Stimulated activated CD4-positive, alpha-beta T cell treated with anti-CD3 and anti-CD28 coated beads, Interleukin-1b, Interleukin-23, amount 100 ng/mL, for 1 hour (primary cell): ENCODE measurements at places on chromosomes 4 and X.

- no peak for DNase-seq
Observed at GRCh38 chrX:9676306-9676705, 89.3 kb downstream of the GPR143 start.

DNA sequence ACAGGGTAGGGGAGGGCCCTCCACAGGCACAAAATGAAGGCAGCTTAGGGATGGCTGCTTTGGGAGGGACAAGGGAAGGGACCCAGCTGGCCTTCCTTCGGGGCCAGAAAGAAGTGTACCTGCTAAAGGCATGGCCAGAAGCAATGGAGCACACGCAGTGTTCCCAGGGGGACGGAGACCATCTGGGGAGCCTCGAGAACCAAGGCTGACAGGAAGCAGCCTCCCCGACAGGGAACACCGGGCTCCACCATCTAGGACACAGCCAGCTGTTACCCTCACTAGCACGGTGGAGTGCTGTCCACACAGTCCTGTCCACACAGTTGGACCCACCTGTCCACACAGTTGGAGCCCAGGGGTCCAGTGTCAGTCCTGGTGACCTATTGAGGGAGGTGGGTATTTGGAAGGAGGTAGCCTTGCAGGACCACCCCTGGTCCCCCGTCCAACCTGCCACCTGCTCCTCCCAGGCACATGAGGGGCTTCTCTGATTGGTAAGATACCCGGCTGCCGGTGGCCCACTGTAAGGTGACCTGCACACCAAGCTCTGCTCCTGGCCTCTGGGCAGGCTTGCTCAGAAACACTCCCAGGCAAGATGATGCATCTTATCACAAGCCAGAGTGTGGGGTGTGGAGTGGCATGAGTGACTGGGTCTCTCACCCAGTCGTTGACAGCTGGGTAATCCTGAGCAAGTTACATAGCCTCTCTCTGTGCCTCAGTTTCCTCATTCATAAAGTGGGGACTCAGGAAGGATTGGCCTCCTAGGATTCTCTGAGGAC is 20.5 kb upstream of the AFAP1 start:
- DNase-seq, result no peak

GRCh38 chrX:28649541-28649940 is 62.3 kb downstream of the IL1RAPL1 start:
- DNase-seq, result no peak

- DNase-seq, result no peak
Observed at GRCh38 chr4:185820146-185821028, 8.4 kb upstream of the SORBS2 start.

DNA sequence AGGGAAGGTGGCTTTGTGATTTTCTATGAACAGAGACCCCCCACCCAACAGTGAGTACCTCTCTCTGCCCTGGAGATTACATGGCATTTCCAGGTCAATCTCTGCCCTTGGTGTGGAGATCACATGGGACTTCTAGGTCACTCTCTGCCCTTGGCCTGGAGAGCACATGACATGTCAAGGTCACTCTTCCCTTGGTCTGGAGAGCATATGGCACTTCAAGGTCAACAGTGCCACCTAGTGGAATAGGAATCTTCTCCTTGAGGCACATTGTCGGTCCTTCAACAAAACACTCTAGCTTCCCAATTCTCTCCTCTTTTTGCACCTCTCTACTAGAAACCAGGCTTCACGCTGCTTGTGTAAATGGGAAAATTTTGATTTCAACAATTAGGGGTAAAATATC is 66.2 kb upstream of the TACR3 start:
- no peak for DNase-seq

DNA sequence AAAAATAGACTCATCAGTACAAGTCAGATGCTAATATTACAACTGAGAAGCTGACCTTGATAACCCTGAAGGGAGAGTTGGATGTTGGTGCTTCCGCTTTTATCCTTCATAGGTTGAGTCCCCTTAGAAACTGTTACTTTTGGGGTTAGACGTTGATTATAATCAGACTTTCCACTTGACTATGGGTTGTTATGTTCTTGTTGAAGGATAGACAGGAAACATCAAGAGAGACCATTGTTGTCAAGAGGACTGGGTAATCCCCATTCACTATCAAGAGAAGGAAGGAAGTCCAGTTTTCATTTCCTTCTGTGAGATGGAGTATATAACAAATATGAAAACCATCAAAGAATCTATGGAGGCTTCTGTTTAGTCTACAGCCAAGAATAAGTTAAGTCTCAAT is 229.9 kb upstream of the AFF2 start:
- DNase-seq, result no peak

- no peak for DNase-seq
Observed at GRCh38 chr4:110632506-110633357, 9.9 kb upstream of the PITX2 start.
